ENCODE measurements at places on chromosomes 7 and 10.

- DNase-seq: no peak
Observed at GRCh38 chr10:27658788-27659187, 86.8 kb downstream of the MKX start.

DNA sequence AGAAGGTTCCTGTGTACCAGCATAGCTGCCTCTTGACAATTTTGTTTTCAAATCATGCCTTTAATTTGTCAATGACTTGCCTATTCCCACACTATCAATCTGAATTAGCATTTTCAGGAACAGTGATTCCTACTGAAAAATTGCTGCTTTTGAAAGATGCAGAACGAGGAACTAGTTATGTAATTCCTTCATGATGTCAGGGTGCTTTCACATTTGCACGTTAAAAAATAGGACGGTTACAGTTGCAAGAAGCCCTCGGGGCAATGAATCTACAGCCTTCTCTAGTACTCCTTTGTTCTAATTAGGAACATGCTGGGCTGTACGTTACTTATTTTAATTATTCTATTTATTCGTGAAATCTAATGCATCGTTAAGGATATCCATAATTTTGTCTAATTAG is 253.9 kb downstream of the OTUD1 start:
- no peak for DNase-seq

GRCh38 chr10:59611048-59611447 is 98.6 kb downstream of the SLC16A9 start:
- DNase-seq: no peak

DNA sequence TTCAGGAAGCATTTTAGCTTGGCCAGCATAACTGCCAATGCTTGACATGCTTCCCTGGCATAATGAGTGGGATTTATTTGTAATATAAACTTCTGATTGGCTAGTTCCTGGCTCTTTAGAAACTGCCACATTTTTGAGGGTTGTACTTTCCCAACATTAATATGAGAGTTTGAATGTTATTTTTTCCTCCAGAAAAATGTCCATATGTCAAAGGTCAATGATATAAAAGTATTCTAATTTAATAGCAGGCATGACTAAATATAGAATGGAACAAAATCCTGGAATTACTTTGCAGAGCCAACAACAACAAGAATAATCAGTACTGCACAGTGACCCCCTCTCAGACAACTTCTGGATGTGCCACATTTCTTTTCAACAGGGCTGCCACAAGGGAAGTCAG is 352.6 kb downstream of the PRPF18 start:
- DNase-seq: no peak

- peak; percentile 56 for DNase-seq
Observed at GRCh38 chr10:6089334-6090219, 743 bp downstream of the RBM17 start.

DNA sequence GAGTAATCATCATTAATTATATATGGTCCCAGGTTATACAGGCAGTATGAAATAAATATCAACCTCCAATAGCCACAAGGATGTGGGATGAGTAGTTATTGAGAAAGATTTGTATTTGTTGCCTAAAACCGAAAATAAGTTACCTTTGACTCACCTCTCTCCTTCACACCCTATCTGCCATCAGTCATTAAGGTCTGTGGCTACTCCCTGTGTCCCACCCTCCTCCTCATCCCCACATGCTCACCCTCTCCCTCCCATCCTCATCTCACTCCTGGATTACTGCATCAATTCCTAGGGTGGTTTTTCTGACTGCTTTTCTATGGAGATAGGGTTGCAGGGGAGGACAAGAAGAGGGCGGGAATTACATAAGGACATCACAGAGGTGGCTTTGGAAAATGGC is 9.1 kb upstream of the GGCT start:
- DNase-seq: no peak

- DNase-seq: no peak
Observed at GRCh38 chr7:118053353-118053752, 130.6 kb upstream of the LSM8 start.

DNA sequence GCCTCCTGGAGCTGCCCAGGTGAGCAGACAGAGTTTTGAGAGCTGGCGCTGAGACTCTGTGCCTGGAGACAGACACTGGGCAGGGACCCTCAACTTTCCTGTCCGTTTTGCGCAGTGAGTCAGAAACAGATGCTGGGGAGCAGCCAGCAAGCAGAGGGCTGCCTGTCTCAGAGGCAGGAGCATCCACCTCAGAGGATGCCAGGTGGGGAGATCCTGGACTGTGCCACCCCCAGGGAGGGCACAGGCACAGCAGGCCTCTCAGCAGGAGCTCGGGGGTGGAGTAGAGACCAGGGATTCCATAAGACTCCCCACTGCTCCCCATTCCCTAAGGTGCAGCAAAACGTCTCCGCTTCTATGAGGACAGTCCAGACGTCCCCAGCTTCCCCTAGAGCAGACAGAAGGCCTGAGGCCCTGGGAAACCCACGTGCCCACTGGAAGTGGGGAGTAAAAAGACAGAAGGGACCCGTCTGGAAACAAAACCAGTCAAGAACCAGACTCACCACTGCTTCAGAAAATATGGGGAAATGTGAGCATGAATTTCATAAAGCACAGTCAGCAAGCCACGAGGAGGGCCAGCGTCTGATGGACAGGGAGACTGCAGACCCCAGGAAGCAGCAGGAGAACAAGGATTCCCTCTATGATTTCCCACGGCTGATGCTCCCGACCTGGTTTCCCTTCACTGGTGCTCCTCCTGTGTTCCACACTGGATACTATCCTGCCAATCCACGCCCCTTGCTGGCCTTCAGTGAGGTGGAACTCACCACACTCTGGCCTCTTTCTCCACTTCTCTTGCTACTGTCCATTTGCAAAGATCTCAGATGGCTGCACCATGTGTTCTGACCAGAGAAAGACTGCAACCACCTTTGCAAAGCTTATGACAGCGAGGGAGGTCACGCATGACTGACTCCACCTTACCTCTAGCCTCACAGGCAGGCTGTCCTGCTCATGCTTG is 151.3 kb upstream of the FAM20C start:
- no peak for DNase-seq

- no peak for DNase-seq
Observed at GRCh38 chr7:110623436-110623835, 467.5 kb upstream of the LRRN3 start.

DNA sequence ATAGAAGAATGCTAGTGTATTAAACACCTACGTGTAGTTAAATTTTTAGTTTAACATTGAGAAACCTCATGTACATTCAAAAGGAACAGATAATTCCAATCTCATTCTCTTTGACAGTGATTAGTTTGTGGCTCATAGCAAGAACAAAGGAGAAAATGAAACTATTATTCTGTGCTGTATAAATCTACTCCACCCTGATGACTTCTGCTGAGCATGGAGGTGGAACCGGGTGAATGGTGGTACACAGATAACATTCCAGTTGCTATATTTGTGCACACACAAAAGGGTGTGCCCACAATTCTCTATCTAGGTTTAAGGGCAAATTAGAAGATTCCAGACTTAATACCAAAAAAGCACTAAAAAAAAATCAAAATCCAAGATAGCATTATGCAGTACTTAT is 17.0 kb upstream of the RALA start:
- DNase-seq: peak; percentile 53

DNA sequence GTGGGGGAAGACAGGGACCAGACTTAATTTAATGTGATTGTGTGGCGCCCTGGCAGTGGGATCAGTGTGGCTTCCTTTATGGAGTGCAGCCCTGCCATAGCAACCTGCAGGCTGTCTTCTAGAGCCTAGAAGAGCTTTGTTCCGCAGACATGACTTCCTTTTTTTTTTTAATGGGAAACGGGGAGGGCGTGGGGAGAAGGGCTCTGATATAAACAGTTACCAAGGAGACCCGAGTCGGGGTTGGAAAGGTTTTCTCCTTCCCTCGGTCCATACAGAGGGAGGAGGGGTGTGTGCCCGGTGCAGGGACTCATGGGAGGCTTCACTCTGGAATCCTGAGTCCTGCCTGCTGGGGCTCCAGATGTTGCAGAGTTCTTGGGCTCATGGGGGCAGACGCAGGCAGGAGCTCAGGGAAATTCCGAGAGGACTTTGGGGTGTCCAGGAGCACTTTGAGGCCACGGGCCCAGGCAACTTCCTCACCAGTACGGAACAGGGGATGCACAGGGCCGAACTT is 26.9 kb downstream of the TMEM120A start:
- no peak for DNase-seq

GRCh38 chr10:5514226-5514850 is 10.4 kb upstream of the CALML3 start:
- no peak for DNase-seq

DNA sequence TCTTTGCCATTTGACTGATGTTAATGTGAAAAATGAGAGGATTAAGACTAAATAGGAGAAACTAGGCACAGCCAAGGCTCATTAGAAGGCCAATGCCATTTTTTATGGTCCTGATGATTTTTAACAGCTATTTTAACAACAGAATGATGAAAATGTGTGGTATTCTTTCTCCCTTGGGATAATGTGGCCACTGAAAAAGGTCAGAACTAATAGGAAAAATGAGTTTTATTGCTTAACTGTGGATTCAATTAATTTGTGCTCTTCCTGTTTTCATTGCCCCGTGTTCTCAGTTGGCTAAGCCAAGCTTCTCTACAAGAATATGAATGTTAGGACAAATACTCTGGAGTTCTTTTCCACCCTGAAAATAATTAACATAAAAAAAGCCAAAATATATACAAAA is 56.6 kb downstream of the BMPER start:
- no peak for DNase-seq

Measured in erythroblast (primary cell).